ENCODE measurements at places on chromosomes 2 and 18.

DNA sequence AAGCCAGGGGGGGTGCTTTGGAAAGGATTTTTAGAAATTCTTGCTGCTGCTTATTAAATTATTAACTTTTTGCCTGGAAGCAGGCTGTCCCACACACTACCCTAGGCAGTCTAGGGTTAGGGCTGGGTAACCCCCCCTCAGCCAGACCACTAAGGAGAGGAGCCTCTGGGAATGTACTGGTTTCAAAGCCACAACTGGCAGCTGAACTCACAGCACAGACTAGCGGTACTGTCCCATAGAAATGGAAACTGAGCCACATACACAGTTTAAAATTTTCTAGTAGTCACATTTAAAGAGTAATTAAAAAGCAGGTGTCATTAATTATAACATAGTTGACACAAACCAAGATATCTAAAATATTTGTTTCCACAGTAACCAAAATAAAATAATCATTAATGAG, 50.1 kb downstream of the SPRED2 start:
- DNase-seq, result no peak

- DNase-seq, result no peak
These were observed 1.1 kb downstream of the MAP4K3 start for GRCh38 chr2:39435741-39436591.

DNA sequence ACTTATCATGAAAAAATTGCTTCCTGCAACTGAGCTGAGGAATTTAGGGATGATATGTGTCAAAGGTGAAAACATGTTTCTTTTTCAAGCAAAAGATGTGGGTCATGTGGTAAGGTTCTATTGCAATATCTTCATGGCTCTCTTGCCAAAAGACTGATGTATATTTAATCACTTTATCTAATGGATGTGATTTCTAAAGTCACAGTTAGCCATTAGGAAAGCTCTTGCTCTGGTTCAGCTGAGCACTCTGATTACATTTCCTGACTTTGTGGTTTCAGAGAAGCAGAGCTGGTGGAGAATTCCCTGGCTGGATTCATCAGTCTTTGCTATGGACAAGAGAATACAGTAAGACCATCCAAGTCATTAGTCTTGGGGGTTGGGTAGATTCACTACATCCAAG, 24.4 kb downstream of the SCN9A start:
- DNase-seq, result no peak

DNA sequence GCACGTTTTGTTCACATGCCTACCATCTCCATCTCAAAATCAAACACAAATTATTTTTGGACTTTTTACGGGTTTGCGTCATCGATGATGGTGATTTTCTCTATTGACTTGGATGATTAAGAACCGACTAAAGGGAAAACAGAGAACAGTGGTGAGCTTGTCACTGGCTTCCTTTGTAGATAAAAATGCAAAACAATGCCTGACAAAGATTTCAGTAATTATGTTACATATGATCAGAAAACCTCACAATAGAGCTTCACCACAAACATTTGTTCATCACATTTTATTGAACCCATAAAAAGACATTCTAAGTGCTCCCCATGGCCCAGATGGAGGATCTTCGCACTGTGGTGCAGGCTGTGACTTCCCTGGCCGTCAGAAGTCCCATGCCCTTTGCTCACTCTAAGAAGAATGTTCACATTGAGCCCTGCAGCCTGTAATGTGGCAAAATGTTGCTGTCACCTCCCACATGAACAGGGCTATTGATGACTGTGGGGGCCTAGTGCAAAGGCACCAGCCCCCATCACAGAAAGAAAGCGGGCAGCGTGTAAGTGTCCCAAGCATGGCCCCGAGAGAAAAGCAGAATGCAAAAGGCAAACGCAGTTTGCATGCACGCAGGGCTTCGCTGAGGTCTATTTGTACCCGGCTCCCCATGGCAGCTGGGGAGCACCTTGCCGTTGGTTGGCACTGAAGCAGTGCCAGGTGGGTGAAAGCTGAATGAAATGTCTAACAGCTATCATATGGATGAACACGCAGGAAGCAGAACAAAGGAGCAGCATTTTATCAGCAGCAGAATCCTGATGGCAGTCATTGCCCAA, 60.6 kb downstream of the BCL2 start:
- no peak for DNase-seq

DNA sequence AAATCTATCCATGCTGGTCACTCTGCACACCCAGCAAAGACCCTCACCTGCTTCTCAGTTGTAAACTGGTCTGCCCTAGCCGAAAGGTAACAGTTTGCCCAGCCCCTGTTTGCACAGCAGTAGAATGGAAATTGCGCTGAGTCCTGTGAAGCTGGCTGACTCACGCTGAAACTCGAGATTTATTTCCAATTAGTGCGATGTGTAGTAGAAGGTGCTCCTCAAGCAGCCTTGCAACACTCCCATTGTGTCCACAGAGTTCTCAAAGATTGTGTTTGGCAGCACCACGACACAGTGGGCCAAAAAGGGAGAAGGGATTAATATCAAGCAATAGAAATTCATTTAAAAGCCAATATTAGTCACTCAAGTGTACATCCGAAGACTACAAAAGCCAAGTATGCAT, 21.7 kb upstream of the APCDD1 start:
- no peak for DNase-seq

DNA sequence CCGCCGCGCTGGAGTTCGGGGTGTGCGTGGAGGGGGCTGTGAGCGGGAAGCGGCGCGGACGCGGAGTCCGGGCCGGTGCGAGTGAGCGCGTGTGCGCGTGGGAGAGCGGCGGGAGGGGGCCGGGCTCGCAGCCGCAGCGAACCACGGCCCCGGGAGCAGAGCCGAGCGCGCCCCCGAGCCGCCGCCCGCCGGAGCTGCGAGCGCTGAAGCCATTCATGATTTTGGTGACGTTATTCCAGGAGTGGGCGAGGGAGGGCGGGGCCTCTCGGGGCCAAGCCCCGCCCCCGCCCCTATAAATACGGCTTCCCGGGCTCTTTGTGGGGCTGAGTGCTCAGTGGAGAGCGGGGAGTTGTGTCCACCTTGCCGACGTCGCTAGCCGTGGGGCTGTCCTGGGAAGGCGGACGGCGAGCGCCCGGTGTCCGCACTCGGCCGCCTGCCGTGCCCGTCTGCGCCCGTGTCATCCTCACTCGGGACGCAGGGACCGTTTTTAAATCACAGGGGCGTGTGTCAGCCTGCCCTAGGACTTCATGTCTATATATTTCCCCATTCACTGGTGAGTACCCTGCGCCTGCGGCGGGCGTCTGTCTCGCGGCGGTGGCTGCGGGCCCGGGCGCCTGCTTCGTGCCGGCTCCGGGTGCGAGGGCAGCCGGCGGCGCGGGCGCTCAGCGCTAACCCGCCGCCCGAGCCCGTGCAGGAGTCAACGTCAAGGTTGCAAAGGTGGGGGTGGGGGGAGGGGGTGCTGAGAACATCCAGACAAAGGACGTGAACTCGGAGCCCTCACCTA, at the start of gene LBH:
LBH (plus strand) TSS at position 323 of the 784 bp plus-strand sequence; CDS start at position 528, 205 bp downstream.
- DNase-seq, result peak; percentile 86

- DNase-seq, result no peak
These were observed 264.7 kb downstream of the CYP26B1 start for GRCh38 chr2:71882949-71883472.

GRCh38 chr18:8031496-8031895, 464.4 kb downstream of the PTPRM start:
- no peak for DNase-seq

DNA sequence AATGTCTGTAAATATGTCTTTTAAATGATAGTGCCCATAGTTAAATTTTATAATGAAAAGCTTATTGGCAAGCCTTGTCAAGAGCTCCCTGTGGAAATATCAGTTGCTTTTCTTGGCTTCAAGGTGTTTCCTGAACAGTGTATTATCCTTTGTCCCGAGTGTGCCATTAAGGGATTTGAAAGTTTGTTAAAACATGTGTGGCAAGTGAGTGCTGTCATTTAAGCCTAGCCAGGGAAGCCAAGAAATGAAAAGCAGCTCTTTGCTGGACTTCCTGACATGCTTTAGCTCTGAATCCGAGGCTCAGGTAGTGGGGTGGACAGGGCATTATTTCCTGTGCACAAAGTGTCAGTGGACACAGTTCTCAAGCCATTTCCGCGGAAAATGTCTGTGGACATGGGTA, 111.5 kb downstream of the DIS3L2 start:
- DNase-seq, result no peak

GRCh38 chr2:40384714-40385113, 67.2 kb downstream of the SLC8A1 start:
- no peak for DNase-seq

- no peak for DNase-seq
These were observed 83.6 kb downstream of the FARSB start for GRCh38 chr2:222572264-222572721.

DNA sequence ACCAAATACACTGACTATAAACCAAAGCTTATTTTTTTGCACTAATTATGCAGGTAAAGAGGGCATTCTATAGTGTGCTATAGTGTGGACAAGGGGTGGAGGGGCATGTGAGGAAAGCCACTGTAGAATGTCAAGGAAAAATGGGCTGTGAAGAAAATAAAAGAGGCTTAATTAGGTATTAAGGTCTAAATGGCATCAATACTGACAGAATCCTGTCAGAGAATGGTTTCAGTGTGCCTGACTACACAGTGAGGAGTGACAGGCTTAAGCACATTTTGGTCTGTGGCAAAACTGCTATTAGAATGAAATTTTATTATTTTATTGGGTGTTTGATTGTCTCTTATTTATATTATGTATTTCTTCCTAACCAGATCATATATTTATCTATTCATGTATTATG, 787.6 kb upstream of the CELF4 start:
- DNase-seq, result no peak

DNA sequence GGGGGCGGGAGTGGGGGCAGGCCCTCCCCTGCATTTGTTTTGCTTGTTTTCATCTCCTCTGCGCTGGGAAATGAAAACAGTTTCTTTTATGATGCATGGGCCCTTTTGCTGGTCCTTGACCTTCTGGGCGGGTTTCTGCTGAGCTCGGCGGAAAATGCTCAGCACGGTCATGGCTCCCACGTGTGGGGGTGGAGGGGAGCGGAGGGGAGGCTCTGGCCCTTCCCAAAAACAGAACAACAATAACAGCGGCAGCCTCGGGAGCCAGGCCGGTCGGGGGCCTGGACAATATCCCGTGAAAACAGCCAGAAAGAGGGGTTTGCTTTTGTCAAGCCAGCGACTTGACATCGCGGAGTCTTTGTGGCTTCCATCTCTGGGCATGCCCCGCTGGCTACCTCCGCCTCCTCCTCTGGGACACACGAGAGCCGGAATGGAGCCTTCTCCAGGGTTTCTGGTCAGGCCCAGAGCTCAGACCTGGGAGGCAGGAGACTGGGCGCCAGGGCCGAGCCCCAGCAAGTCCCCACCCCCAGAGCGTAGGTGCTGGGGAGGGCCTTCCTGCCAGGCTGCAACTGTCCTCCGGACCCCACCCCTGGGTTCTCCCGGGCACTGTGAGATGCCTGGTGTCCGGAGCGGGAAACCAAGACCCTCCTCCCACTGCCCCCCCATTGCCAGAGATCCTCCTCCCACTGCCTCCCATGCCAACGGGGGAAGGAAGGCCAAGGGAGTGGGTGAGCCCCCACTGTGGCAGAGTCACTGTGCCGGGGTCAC, 35.9 kb upstream of the SNED1 start:
- DNase-seq, result no peak

GRCh38 chr18:22713511-22713910, 219.6 kb upstream of the RBBP8 start:
- DNase-seq, result no peak

GRCh38 chr2:54586062-54586461, 129.9 kb downstream of the SPTBN1 start:
- DNase-seq, result no peak

DNA sequence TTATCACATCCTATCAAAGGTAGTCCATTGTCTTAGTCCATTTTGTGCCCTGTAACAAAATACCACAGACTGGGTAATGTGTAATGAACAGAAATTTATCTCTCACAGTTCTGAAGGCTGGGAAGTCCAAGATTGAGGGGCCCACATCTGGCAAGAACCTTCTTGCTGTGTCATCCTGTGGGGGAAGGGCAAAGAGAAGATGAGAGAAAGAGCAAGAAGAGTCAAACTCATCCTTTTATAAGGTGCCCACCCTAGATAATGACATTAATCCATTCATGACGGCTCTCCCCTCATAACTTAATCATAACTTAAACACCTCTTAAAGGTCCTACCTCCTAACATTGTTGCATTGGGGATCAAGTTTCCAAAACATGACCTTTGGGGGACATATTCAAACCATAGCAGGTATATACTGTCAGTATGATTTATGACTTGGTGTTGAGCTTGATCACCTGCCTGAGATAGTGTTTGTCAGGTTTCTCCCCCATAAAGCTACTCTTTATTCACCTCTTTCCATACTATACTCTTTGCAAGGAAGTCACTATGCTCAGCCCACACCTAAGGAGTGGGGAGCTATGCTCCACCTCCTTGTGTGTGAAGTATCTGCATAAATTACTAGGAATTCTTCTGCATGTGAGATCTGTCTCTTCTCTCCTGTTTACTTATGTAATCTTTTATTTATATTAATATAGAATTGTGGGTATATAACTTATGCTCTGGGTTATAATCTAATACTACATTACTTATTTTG, 5.2 kb upstream of the MAP3K2 start:
- DNase-seq, result no peak

DNA sequence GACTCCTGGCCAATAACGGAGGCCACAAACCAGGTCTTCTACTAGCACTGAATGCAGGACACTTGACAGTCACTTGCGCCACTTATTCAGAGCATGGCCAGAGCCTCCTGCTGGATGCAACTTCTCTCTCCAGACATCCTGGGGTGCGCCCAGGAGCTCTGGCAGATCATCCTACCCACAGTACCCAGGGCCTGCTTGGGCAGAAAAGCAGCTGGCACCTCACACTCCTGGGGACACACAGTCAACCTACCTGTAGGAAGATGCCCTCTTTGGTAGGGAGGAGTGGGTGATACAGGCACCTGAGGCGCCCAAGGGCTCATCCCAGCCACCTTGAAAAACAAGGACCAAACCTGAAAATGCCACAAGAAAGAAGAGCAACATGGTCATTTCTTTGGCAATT, 13.3 kb downstream of the GALNT14 start:
- no peak for DNase-seq

DNA sequence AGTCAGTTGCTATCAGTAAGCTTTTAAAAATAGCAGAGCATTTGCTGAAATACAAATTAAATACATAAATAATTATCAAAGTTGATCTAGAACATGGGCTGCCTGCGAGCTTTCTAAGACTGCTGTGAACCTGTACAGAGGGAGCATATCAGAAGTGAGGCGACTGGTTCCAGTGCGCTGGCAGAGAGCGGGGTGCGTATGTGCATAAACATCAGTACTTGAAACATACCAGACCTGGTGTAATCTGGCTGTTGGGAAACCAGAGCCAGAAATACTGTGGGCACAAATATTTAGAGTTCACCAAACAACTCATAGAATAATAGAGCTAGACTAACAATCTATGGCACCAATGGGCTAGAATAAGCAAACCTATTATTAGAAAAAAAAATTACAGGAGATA, 27.3 kb downstream of the PDIA6 start:
- no peak for DNase-seq

GRCh38 chr2:51710222-51710621, 678.3 kb upstream of the NRXN1 start:
- no peak for DNase-seq
